ENCODE measurements at places on chromosomes 16 and 17.
A peak's percentile ranks its signal among the peaks of the same experiment; 100 is the strongest.

DNA sequence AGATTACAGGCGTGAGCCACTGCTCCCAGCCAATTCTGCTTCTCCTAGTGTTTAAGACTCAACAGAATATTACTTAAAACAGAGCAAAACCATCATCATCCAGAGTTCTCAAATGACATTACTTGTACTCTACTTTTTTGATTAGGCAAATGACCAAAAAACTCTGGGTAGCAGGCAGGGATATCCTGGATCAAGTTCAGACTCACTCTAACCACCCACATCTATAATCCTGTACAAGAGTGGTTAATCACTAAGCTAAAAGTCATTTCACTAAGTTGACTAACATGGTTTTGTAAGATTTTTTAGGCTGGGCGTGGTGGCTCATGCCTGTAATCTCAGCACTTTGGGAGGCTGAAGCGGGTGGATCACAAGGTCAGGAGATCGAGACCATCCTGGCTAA lies 6.8 kb downstream of the NAE1 start:
- DNase-seq: no peak

GRCh38 chr17:68019336-68019674 lies 16.2 kb upstream of the KPNA2 start:
- no peak for DNase-seq

DNA sequence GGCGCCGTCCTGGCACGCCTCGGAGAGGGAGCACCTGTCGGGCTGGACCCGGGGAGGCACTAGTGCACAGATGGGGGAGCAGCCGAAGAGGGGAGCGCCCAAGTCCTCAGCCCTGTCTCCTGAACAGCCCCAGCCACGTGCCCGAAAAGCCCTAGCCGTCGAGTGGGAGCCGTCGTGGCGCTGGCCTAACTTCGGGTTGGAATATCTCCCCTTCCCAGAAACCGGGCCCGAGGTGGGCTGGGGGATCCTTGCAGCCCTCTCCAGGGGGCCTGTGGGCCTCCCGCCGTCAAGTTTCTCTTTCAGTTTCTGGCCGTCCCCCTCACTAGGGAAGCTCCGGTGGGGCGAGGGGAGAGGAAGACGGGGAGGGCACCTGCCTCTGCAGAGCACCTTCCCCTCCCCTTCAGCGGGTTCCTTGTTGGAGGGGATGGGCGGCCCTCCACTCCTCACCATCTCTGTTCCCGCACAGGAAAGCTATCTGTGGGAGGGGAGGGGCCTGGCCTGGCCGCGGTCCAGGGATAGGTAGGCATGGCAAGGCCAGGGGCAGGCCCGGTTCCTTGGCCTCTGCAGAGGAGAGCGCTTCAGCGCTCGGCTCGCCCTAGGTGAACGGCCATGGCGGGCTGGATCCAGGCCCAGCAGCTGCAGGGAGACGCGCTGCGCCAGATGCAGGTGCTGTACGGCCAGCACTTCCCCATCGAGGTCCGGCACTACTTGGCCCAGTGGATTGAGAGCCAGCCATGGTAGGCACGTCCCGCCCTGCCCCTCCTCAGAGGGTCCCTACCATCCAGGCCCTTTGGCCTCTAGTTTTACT lies 709 bp downstream of the STAT5A start:
- no peak for DNase-seq

- DNase-seq: no peak
Measured at GRCh38 chr16:18834864-18835263, 33.5 kb upstream of the ARL6IP1 start.

- no peak for DNase-seq
Measured at GRCh38 chr17:11240041-11240840, 772 bp upstream of the SHISA6 start.

DNA sequence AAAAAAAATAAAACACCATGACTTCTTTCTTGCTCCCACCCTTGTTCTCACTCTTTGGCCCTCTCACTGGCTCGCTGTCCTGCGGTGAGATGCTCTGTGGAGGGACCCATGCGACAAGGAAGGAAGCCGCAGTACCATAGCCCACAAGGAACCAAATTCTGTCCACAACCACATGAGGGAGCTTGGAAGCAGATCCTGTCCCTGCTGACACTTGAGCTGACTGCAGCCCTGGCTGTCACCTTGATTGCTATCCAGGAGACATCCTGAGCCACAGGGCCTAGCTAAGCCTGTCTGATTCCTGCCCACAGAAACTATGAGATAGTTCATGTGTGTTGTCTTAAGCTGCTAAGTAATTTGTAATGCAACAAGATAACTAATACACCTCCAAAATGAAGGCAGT lies 4.8 kb upstream of the MT2A start:
- DNase-seq: no peak

DNA sequence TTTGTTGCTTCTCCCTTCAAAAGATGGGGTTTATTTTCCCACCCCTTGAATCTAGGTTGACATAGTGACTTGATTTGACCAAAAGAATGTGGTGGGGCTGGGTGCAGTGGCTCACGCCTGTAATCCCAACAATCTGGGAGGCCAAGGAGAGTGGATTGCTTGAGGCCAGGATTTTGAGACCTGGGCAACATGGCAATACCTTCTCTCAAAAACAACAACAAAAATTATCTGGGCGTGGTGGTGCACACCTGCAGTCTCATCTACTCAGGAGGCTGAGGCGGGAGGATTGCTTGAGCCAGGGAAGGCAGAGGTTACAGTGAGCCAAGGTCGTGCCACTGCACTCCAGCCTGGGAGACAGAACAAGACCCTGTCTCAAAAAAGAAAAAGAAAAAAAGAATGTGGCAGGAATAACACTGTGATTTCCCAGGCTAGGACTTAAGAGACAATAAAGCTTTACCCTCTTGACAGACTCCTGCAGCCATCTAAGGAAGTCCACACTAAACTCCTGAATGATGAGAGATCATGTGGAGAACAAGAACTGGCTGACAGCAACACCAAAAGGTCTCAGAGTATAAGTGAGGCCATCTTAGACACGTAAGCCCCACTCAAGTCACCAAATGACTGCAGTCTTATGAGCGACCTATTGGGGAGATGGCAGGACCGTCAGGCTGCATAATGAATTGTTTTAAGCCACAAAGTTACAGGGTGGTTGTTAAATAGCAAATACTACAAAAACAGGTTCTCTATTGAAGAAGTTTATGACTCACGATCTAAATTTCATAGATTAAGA lies 37.0 kb downstream of the FBXL20 start:
- no peak for DNase-seq

GRCh38 chr16:86664522-86665318 lies 86.4 kb downstream of the FOXL1 start:
- peak; percentile 39 for DNase-seq

- DNase-seq: no peak
Measured at GRCh38 chr17:39529455-39529854, 68.2 kb downstream of the CDK12 start.

DNA sequence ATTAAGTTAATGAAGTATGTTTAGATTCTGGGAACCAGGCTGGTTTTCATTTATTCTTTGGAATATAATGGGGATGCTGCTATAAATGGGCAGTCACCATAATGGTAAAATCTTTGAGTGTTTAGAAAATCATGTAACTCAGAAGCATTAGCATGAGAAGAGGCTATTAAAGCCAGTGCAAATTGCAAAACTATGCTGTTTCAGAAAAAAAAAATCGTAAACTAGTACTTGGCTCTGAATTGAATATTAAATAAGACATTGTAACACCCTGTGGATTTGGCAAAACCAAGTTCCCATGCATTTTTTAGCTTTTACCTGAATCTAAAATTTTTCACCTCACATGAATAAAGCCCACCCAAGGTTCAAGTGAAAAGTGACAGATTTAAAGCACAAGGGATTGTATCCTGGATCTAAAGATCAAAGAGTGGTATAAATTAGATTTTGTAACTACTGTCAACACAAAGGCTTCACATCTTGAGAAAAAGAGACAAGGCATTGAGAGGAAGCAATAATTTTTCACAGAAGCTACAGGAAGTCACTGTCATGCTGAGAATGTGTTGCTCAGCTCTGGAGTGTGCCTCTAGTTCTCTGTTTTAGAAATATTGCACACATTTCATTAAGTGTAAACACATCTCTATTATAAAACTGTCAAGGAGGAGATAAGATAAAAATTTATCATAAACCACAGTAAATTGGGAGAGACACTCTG lies 142.2 kb downstream of the ABCA8 start:
- DNase-seq: no peak

GRCh38 chr17:8222630-8223355 lies 12.4 kb upstream of the AURKB start:
- no peak for DNase-seq
